ENCODE measurements at places on chromosomes 11 and 22.

DNA sequence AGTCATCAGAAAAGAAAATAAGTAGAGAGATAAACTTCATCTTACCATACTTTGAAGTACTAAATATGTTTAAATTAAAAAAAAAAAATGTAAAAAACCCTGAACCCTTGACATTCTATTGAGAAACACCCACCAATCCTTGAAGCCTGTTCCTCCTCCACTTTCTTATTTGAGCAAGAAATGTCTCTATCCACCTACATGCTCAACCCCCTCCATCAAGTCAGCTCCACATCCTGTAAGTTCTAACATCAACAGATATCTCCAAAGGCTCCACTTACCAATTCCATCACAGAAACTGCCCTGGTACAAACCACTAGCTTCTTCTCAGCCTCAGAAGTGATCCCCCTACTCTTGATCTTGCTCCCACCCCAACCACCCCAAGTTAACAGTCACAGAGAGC is 32.5 kb upstream of the FAT3 start:
- no peak for DNase-seq

GRCh38 chr11:128515826-128516778 is 71.3 kb downstream of the ETS1 start:
- no peak for DNase-seq

- no peak for DNase-seq
Observed at GRCh38 chr11:84590106-84590505, 1037.0 kb downstream of the DLG2 start.

DNA sequence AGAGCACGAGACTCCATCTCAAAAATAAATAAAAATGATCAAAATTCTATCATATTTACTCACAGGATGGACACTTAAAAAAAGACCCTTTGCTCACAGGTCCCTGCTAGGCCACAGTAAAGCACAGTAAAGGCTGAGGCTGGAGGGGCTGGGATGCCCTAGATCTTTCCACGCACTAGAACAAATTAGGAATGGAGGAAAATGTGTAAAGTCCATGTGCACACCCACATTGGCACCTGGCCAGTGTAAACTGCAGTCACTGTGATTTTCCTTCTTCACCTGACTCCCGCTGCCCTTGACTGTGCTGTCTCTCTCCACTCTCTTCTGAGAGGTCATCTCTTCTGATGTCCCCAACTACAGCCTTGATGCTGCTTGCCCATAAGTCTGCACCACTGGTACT is 195.5 kb downstream of the EFCAB6 start:
- DNase-seq: no peak

GRCh38 chr22:29670626-29671025 is 49.2 kb upstream of the CABP7 start:
- no peak for DNase-seq

DNA sequence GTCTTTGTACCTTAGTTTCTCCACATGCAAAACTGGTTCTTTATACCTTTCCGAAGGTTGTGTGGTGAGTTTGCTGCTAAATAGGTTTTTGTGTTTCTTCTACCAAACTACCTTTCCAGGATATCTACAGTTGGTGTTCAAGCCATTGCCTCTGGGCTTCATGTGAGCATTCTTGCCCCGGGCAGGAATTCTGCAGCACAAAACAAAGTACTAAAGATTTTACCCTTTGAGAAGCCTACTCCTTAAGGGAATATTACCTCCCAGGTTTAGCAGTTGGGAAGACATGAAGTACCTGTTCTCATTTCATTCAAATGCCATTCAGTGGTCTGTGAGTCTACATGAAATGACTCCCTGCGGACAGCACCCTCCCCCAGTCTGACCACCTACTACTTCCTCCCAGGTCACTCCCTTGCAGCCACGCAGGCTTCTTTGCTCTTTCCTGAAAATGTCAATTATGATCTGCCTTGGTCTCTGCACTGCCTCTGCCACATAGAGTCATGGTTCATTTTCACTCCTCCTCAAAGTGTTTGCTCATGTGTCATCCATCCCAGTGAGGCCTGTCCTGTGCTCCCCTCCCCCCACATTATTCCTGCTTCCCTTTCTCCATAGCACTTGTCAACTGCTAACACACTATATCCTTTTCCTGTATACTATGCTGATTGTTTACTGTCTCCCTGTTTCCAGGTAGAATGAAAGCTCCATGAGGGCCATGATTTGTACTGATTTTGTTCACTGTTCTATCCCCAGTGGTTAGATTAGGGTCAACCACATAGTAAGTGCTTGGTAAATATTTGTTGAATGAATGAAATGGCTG is 36.9 kb downstream of the PACS1 start:
- DNase-seq: peak; percentile 69

All from stimulated activated naive CD8-positive, alpha-beta T cell treated with anti-CD3 and anti-CD28 coated beads, Interleukin-15, Interleukin-2, amounts not matched to agents 100 U/mL and 50 U/mL, for 24 hours (primary cell).